GM12878 (cell line): ENCODE measurements at places on chromosomes 4 and X.

DNA sequence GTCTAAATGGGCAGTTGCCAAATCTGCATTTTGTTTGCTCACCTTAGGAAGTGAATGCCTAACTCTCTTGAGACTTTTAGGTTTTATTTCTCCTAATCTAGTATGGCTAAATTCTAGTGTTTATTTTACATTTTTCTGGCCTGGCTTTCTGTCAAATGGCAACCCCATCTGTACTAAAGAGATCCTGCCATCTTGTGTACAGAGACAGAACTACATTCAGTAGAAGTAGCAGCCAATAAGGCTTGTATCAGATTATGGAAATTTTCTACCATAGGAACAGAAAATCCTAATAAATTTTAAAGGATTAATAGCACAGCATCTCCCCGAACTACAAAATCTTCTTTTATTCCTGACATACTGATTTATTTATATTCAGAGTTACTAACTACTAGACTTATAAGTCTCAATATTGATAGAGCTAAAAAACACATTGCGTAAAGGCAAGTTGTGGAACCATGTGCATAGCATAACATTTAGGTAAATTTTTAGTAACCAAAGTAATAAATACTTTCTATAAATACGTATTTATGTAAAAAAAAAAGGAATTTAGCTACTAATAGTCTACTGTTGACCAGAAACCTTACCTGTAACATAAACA, 45.5 kb downstream of the TMEM144 start:
- H3K4me1 ChIP-seq, result no peaks in the 10 kb centered on the region
- no peak overlapping the region for H3K27ac ChIP-seq
- no peak for DNase-seq
- no peak overlapping the region for H3K4me3 ChIP-seq
- H3K36me3 ChIP-seq, result no peaks in the 10 kb centered on the region

DNA sequence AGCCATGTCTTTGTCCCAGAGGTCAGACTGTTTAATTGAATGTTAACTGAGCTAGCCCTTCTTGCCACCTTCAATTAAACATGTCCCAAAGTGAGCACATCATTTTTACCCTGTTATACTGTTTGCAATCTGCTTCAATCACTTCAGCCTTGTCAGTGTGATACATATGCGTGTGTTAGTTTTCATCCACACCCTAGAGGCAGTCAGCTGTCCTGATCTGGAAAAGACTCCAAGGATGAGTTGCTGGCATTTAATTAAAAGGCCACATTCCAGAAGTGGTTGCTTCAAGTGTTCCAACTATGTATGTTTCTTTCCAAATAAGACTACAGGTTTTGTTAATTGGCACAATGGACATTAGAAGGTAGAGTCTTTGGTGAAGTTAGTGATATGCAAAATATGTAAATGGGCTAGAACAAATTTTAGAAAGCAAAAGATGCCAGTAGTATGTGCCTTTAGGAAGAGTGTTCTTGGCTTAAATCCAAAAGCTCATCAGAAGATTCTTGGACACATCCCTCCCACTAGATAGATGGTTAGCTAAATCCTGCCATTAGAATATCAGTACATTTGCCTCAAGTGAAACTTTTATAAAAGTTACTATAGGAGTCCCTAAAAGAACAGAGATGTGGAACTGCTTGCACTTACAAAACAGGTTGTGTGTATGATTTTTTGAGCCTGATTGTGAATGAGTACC, 79.5 kb upstream of the SLIT2 start:
- no peak overlapping the region for H3K27ac ChIP-seq
- DNase-seq, result no peak
- H3K36me3 ChIP-seq, result no peaks in the 10 kb centered on the region
- H3K4me3 ChIP-seq, result no peak overlapping the region
- H3K4me1 ChIP-seq, result no peaks in the 10 kb centered on the region

- no peaks in the 10 kb centered on the region for H3K36me3 ChIP-seq
- no peaks in the 10 kb centered on the region for H3K4me1 ChIP-seq
- DNase-seq, result no peak
- H3K4me3 ChIP-seq, result no peak overlapping the region
- H3K27ac ChIP-seq, result no peak overlapping the region
- H3K27me3 ChIP-seq, result no peaks in the 10 kb centered on the region; the same call in 1 of the 2 replicates
Observed at GRCh38 chrX:100680756-100681155, 36.8 kb downstream of the SRPX2 start.

DNA sequence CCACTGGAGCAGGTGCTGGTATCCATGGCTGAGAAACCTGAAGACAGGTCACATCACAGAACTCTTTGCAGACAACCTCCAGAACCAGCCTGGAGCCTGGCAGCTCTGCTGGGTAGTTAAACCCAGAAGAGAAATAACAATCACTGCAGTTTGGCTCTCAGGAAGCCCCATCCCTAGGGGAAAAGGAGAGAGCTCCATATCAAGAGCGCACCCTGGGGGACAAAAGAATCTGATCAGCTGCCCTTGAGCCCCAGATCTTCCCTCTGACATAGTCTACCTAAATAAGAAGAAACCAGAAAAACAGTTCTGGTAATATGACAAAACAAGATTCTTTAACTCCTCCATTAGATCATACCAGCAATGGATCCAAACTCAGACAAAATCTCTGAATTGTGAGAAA, 823.2 kb upstream of the FRG1 start:
- no peaks in the 10 kb centered on the region for H3K36me3 ChIP-seq
- H3K4me3 ChIP-seq, result no peak overlapping the region
- H3K27me3 ChIP-seq, result no peaks in the 10 kb centered on the region
- no peak overlapping the region for H3K27ac ChIP-seq
- H3K4me1 ChIP-seq, result no peaks in the 10 kb centered on the region

- no peaks in the 10 kb centered on the region for H3K27me3 ChIP-seq
- no peaks in the 10 kb centered on the region for H3K4me1 ChIP-seq
- no peak overlapping the region for H3K27ac ChIP-seq
Observed at GRCh38 chr4:190121759-190122158, 51.8 kb upstream of the DUX4 start.

DNA sequence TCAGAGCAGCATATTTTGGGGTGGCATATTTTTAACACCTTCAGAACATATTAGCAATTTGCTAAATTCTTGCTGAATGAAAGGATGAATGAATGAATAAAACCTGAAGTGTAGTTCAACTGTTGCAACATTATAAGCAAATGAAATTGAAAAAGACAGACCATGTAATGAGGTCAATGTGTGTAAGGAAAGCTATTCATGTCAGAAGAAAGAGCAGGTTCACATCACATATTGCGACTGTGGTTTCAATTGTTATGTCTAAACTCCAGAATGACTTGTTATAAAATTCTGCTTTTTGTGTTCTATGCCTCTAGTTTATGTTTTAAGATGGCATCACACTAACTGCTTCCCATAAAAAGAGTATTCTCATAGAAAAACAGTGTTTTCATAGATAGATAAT, 32.9 kb upstream of the DSPP start:
- DNase-seq, result no peak
- H3K27me3 ChIP-seq, result no peaks in the 10 kb centered on the region
- H3K36me3 ChIP-seq, result no peaks in the 10 kb centered on the region
- H3K4me3 ChIP-seq, result no peak overlapping the region
- no peaks in the 10 kb centered on the region for H3K4me1 ChIP-seq
- no peak overlapping the region for H3K27ac ChIP-seq

DNA sequence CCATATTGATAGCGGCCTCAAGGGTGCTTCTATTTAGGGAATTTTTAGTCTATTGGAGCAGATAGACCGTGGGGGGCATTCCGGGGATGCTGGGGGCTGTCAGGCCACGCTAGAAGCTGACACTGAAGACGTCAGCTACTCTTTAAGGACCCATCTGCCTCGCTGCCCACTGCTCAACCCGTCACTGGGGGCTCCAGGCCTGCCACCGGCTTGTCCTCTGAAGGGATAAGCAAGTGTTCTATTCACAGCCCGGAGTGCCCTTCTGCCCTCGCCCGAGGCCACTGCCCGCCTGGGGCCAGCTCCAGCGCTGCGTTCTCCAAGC, 679 bp upstream of the MSL3 start:
- H3K4me3 ChIP-seq, result peak overlapping the region; percentile 46; the same call in 1 of the 2 replicates
- H3K27me3 ChIP-seq, result no peaks in the 10 kb centered on the region
- peak overlapping the region; percentile 45 for H3K27ac ChIP-seq
- H3K36me3 ChIP-seq, result 0 out of 2 replicates have a peak, but pooled peaks cover 4% of the 10 kb centered on the region

- DNase-seq, result no peak
- no peaks in the 10 kb centered on the region for H3K27me3 ChIP-seq
- H3K27ac ChIP-seq, result no peak overlapping the region
- H3K36me3 ChIP-seq, result no peaks in the 10 kb centered on the region
Observed at GRCh38 chr4:100391086-100391485, 126.7 kb downstream of the EMCN start.

- H3K4me3 ChIP-seq, result no peak overlapping the region
- H3K36me3 ChIP-seq, result no peaks in the 10 kb centered on the region
- no peak for DNase-seq
- H3K27ac ChIP-seq, result no peak overlapping the region
- no peaks in the 10 kb centered on the region for H3K27me3 ChIP-seq
Observed at GRCh38 chr4:53935780-53936179, 128.6 kb downstream of the CHIC2 start.

DNA sequence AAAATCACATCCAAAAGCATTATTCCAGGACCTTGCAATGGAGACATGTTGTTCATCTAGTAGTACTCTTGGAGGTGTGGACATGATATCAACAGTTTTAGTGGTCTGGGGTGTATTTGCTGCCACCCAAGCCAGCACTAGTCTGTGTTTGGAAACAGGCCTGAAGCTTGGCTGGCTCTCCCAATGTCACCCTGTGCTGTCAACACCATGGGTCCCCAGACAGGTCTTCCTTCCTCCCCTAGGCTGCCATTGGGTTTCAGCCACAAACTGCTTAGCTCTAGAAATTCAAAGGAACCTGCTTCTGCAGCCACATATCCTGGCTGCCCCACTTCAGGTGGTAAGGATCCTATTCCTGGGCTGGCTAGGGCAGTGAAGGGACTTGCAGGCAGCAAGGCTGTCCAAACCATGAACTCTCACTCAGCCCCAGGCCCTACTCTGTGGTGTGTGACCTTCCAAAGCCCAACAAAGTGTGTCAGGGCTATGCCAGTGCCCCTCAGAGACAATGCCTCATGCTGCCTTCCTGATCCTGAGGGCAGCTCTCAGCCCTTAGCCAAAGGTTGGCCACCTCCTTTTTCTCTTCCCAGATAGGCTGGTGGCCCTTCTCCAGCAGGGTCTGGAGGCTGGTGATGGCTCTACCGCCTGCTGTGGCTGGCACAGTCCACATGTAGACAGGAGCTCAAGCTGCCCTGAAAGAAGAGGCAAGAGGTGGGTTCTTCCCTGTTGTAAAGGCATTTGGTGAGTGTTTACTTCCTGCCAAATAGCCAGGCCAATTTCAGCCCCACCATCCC, 18.3 kb downstream of the AMER1 start:
- no peak for DNase-seq
- no peak overlapping the region for H3K27ac ChIP-seq
- H3K4me3 ChIP-seq, result no peak overlapping the region
- H3K4me1 ChIP-seq, result no peaks in the 10 kb centered on the region
- H3K27me3 ChIP-seq, result no peaks in the 10 kb centered on the region

- no peak overlapping the region for H3K4me3 ChIP-seq
- no peaks in the 10 kb centered on the region for H3K4me1 ChIP-seq
- no peaks in the 10 kb centered on the region for H3K27me3 ChIP-seq
- no peak overlapping the region for H3K27ac ChIP-seq
- DNase-seq, result no peak
- no peaks in the 10 kb centered on the region for H3K36me3 ChIP-seq
Observed at GRCh38 chrX:50941638-50942037, 31.1 kb downstream of the BMP15 start.

- no peak overlapping the region for H3K27ac ChIP-seq
- H3K4me1 ChIP-seq, result no peaks in the 10 kb centered on the region; the same call in 1 of the 2 replicates
- no peaks in the 10 kb centered on the region; the same call in 1 of the 2 replicates for H3K36me3 ChIP-seq
- no peak for DNase-seq
- H3K27me3 ChIP-seq, result no peaks in the 10 kb centered on the region
Observed at GRCh38 chrX:119604766-119605463, 1.3 kb downstream of the NKRF start.

DNA sequence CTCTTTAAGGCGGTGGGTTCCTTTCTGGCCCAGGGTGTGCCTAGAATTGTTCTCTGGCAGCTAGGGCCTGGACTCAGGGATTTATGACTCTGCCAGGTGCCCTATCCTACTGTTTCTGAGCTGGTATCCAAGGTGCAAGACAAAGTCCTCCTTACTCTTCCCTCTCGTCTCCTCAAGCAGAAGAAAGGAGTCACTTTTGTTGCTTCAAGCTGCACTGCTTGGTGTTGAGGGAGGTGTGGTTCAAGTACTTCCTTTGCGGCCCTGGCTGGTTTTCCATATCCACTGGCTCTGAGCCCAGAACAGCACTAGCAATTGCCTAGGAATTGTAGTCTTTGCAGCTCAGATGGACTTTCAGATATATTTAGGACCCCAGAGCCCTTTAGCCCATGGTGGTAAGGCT, 39.3 kb downstream of the RTL3 start:
- no peaks in the 10 kb centered on the region for H3K4me1 ChIP-seq
- no peak for DNase-seq
- H3K27ac ChIP-seq, result no peak overlapping the region
- no peak overlapping the region for H3K4me3 ChIP-seq

GRCh38 chr4:56768763-56769162, 52.7 kb downstream of the SPINK2 start:
- no peaks in the 10 kb centered on the region for H3K4me1 ChIP-seq
- no peak for DNase-seq
- no peak overlapping the region for H3K27ac ChIP-seq
- H3K27me3 ChIP-seq, result no peaks in the 10 kb centered on the region
- H3K36me3 ChIP-seq, result no peaks in the 10 kb centered on the region
- no peak overlapping the region for H3K4me3 ChIP-seq

- H3K4me1 ChIP-seq, result no peaks in the 10 kb centered on the region
- H3K4me3 ChIP-seq, result peak overlapping the region; percentile 75
- no peak overlapping the region for H3K27ac ChIP-seq
Observed at GRCh38 chrX:85244450-85245211, 840 bp downstream of the ZNF711 start.

GRCh38 chr4:156598138-156598681, 373.4 kb downstream of the PDGFC start:
- H3K4me3 ChIP-seq, result no peak overlapping the region
- H3K36me3 ChIP-seq, result no peaks in the 10 kb centered on the region
- no peak overlapping the region for H3K27ac ChIP-seq

DNA sequence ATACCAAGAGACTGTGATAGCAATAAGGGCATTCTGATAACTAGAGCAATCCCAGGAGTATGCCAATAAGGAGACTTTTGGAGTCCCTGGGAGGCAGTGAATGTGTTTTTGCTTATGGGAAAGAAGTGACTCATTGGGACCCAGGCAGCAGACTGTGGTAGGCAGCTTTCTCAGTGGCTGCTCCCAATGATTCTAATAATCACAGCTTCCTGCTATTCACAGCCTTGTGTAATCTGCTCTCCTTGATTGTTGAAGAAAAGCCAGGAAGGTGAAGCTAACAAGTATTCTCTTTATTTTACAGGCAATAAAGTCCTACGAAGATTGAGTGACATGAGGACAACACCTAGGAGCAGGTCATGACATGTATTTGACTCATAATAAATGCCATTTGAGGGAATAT, 70.3 kb upstream of the DDX60 start:
- no peaks in the 10 kb centered on the region for H3K4me1 ChIP-seq
- no peak overlapping the region for H3K4me3 ChIP-seq
- DNase-seq, result no peak
- H3K36me3 ChIP-seq, result no peaks in the 10 kb centered on the region
- H3K27me3 ChIP-seq, result no peaks in the 10 kb centered on the region

DNA sequence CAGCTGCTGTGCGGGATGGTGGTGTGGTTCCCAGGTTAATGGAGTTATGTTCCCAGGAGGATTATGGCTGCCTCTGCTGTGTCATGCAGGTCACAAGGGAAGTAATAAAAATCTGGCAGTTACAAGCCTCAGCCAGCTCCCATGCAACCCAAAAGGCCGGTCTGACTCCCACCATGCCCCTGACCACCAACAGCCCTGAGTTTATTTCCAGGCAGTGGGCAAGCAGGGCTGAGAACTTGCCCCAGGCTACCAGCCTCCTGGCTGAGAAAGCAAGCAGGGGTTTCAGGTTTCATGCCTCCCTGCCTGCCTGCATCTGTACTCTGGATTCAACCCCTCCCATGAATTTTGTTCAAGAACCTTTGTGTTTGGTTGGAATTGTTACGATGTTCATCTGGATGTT, 732.7 kb upstream of the POU3F4 start:
- H3K27ac ChIP-seq, result no peak overlapping the region
- H3K4me1 ChIP-seq, result no peaks in the 10 kb centered on the region
- no peak for DNase-seq
